ENCODE measurements at places on chromosomes 1 and 21. TPM values are rescaled to one million over a fixed set of nuclear protein-coding genes. Genes with fewer than 3 reads are reported as not detected.
A peak's percentile ranks its signal among the peaks of the same experiment; 100 is the strongest.

DNA sequence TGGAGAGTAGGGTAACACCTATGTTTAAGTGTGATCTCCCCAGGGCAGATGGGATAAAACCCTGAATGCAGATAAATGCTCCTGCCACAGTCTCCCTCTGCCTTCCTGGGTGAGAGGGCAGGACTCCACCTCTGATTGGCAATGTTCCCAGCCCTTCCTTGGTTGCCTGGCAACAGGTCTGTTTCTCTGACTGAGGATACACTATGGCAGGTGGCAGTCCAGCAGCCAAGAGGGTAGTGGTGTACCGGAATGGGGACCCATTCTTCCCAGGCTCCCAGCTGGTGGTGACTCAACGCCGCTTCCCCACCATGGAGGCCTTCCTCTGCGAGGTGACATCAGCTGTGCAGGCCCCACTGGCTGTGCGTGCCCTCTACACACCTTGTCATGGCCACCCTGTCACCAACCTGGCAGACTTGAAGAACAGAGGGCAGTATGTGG, at the start of gene DCDC2B:
TSS of gene DCDC2B (plus strand) at position 199 of the 438 bp plus-strand sequence. CDS start at position 204, 5 bp downstream.
- peak; percentile 33 for DNase-seq

Gene RGSL1
- polyA plus RNA-seq, result not detected

Gene CD1D
- polyA plus RNA-seq, result 1.5 TPM

GRCh38 chr1:197810812-197811211, 35.5 kb upstream of the DENND1B start:
- peak; percentile 78 for DNase-seq

Gene OR2L8
- not detected for polyA plus RNA-seq

GRCh38 chr1:169568497-169568896, 17.8 kb downstream of the F5 start:
- no peak for DNase-seq

Gene AADACL4
- polyA plus RNA-seq, result not detected

DNA sequence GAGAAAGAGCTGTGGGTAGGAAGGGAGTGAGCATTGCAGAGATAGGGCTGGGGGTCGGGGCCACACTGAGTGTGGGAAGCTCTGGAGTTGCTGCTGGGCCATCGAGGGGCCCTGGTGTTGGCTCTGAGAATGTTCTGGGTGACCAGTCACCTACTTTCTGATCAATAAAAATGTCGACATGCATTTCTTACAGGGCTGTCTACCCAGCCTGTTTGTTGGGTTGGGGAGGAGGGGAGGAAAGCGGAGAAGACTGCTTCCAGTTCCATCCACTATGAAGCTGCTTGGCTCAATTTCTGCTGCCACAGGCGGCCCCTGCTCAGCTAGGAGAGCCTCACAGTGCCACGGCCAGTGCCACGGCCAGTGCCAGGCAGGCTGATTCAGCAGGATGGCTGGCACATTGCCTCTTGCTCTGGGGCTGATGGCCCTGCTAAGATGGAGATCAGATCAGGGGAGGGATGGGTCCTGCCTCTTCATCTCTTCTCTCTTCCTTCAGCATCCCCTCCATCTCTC, 3.0 kb upstream of the PADI3 start:
- DNase-seq, result no peak

GRCh38 chr1:43687301-43688108, 19.8 kb upstream of the ST3GAL3 start:
- no peak for DNase-seq

- no peak for DNase-seq
Measured at GRCh38 chr1:16371725-16372124, 4.7 kb downstream of the SZRD1 start.

- no peak for DNase-seq
Measured at GRCh38 chr1:221286399-221286798, 407.2 kb downstream of the HLX start.

DNA sequence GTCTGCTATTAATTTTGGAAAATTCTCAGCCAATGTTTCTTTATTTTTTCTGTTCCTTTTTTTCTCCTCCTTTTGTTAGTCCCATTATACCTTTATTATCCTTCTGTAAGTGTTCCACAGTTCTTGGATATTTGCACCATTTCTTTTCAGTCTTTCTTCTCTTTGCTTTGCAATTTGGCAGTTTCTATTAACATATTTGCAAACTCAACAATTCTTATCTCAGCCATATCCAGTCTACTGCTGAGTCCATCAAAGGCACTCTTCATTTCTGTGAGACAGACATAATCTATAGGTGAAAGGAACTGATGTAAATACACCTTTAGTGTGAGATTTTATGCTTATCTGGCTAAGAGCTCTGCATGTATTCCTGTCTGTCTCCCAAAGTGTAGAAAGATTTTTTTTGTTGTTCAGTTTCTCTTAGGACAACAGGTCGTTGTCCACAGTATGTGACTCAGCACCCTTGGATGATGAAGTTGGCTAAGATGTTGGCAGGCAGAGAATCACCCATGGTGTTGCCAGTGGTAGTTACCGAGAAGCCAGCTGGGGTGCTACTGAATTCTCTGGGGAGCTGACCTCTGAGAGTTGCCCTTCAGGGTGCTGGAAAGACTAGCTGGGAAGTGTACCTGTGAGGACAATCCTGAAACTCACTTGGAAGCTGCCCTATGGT, 38.4 kb downstream of the LEPR start:
- DNase-seq, result no peak

Gene SLC5A3
- polyA plus RNA-seq, result 6.2 TPM

- peak; percentile 14 for DNase-seq
Measured at GRCh38 chr1:70966018-70966638, 81.5 kb downstream of the PTGER3 start.

DNA sequence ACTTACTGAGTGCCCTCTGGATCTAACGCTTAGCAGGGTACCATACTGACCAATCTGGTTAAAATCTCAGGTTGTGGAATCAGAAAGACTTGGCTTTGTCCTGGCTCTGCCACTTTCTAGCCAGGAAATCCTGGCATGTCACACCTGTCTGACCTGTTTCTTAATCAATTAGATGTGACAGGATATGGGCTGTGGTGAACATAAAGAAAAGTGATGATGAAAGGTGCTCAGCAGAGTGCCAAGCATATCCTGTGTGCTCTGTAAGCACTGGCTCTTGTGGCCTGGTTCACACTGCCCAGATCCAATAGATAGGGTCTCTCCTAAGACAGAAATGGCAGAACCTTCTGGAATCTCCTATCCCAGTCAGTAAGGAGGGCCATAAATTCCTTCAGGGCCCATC, 53.9 kb downstream of the PHC2 start:
- DNase-seq, result no peak

Gene NIBAN1
- 5.5 TPM for polyA plus RNA-seq

Gene ATP1B1
- polyA plus RNA-seq, result 73.4 TPM

GRCh38 chr1:63537940-63538339, 14.6 kb downstream of the EFCAB7 start:
- DNase-seq, result peak; percentile 11

DNA sequence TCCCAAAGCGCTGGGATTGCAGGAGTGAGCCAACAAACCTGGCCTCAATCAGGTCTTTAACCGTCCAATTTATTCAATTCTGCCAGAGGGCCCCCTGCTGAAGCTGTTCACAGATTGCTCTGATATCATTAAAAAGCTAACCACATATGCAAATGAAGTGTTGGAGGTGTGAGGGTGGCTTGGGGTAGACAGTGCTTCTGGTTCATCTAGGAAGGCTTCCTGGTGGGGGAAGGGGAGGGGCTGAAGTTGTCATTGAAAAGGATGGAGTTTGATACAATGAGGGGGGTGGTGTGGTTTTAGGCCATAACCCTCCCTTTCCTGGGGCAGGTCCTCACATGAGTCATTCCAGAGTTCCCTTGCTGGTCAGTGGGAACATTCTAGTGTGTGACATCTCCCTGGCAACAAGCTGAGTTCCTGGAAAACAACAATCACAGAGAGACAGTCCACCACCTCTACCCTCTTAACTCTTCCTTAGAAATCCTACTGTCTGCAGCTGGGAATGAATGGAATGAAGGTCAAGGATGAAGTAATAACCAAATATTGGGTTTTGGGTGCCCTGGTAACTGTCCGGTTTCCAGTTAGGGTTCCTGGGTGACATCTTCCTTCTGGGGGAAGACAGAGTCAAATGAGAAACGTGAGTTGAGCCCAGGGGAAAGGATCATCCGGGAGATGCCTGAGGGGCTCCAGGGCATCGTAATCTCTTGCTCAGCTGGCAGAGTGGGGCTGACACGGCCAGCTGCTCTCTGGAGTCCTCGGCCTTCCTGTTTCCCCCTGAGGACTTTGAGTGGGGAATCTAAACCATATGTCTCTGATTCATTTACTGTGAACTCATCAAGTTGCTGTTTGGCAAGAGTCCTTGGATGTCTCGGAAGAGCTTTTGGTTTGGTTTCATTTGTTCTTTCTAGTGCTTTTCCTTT, 32.2 kb downstream of the BATF3 start:
- peak; percentile 39 for DNase-seq

DNA sequence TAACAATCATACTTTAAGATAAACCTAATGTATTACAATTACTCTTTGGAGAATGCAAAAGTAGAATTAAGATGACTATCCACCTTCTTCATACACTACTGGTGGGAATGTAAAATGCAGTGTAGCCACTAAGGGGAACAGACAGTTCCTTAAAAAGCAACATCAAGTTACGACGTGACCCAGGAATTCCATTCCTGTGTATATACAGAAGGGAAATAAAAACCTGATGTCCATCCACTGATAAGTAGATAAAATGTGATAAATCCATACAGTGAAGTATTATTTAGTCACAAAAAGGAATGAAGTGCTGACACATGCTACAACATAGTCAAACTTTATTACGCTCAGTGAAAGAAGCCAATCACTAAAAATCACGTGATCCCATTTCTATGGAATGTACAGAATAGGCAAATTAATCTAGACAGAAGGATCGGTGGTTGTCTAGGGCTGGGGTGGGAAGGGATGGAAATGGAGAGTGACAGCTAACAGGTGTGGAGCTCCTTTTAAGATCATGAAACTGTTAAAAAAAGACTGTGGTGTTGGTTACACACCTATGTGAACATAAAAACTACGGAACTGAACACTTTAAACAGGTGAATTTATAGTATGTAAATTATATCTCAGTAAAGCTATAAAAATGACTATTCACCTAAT, 42.1 kb downstream of the NRIP1 start:
- no peak for DNase-seq

Gene LEMD1
- 3.7 TPM for polyA plus RNA-seq

Gene UBXN11
- polyA plus RNA-seq, result 8.3 TPM

DNA sequence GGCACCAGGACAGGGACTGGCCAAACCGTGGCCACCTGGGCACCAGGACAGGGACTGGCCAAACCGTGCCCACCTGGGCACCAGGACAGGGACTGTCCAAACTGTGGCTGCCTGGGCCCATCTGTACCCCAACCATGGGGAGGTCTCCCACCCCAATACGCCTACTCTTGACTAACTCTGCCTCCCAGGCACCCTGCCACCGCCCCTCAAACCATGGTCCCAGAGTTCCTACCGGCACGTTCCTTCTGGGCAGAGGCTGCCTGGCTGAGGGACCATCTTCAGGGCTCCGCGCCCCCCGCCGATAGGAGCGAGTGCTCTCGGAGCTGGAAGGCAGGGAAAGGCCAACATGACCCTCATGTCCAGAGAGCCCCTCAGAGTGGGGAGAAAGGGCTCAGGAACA, 6.3 kb upstream of the TCEA3 start:
- DNase-seq, result no peak

GRCh38 chr1:3026581-3027391, 5.5 kb downstream of the ACTRT2 start:
- no peak for DNase-seq

DNA sequence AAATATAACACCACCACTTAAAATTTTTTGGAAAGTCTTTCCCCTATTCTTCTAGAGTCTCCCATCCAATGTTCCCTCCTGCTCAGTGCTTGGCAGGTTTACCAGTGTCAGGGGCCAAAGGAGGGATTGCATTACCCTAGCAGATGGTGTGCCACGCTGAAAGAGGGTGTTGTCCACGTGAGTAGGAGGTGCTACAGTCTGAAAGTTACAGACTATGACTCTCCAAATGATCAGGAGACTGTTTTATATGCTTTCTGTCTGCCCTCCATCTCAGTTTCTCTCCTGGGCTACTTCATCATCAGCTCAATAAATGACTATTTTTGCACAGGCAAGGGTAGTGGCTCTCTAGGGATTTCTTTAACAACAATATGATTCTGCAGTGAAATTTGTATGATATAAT, 31.3 kb upstream of the ANGPTL7 start:
- no peak for DNase-seq

- DNase-seq, result no peak
Measured at GRCh38 chr1:81606656-81607055, 194.1 kb upstream of the ADGRL2 start.

GRCh38 chr1:119711804-119712341, at the start of gene PHGDH:
Gene PHGDH, plus strand, starts transcription at chr1:119711934. Its CDS starts 89 bp downstream, at chr1:119712023.
- peak; percentile 96 for DNase-seq

GRCh38 chr1:116161877-116162390, 50.7 kb downstream of the MAB21L3 start:
- no peak for DNase-seq

GRCh38 chr1:200373811-200374231, 36.0 kb downstream of the ZNF281 start:
- DNase-seq, result peak; percentile 73

- no peak for DNase-seq
Measured at GRCh38 chr1:193086342-193086741, 18.9 kb downstream of the GLRX2 start.

- DNase-seq, result no peak
Measured at GRCh38 chr1:29785137-29785527, 548.8 kb downstream of the PTPRU start.

DNA sequence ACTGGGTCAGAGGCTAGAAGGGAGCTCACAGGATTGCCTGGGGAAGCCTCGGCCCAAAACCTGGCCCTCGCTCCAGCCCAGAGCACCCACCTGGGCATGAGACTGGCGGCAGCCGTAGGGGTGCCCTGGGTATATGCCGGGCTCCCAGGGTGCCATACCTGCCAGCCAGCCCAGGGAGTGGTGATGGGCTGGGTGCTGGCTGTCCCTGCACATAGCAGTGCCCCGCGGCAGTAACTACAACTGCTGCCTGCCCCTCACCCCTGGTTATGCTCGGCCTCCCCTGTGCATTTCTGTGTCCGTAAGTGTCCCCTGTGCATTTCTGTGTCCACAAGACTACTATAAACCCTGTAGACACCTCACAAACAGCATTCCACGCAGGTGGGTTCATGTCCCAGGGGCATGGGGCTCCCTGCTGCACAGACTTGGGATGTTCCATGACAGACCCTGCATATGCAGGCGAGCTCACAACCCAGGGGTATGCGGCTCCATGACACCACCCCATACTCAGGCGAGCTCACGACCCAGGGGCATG, 5.8 kb upstream of the SPATC1L start:
- DNase-seq, result no peak

- no peak for DNase-seq
Measured at GRCh38 chr1:48556186-48556850, 84.3 kb upstream of the SPATA6 start.

DNA sequence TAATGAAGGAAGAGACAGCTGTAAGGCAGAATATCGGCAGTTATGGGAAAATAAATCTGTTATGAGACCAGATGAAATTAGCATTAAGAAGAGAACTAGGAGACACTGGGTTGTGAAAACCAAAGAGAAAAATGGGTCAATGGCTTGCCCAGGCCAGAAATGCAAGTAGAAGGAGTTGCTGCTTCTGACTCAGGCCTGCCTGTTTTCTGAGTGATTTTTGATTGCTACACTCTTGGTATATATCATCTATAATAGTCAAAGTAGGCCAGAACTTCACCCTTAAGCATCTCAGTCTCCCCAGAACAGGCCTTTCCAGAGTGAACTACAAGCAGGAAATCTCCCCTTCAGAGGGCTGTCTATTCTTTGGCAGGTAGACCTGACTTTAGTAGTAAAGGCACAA, 107.0 kb downstream of the NRIP1 start:
- no peak for DNase-seq

GRCh38 chr1:201105688-201106087, 6.5 kb downstream of the CACNA1S start:
- no peak for DNase-seq

Gene RYR2
- polyA plus RNA-seq, result 1.7 TPM

Gene ST6GALNAC3
- 5.5 TPM for polyA plus RNA-seq

Gene FCRL5
- 0.54 TPM for polyA plus RNA-seq

- DNase-seq, result no peak
Measured at GRCh38 chr1:153515504-153516394, 20.0 kb downstream of the S100A6 start.
